BE2C (cell line): ENCODE measurements at places on chromosomes 12 and 14.

GRCh38 chr14:104477666-104478380 lies 101.7 kb upstream of the C14orf180 start:
- no peak for DNase-seq

DNA sequence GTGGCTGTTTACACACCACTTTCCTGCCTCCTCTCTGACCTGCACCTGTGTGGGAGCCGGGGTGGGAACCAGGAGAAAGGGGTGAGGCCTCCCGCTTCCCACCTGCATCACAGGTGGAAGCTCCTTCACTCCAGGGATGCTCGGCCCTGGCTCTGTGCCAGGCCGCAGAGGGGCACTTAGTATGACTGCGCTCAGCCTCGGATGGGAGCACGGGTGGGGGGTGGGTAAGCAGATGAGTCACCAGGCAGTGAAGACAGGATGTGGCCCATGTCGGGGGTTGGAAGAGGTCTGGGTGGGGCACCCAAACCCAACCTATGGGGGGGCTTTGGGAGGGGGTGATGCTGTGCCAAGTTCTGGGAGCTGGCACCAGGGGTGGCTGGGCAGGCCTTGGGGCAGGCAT lies 7.4 kb upstream of the CYP46A1 start:
- DNase-seq, result no peak

GRCh38 chr12:119783787-119784186 lies 93.3 kb downstream of the CIT start:
- no peak for DNase-seq

- peak; percentile 79 for DNase-seq
These were observed at the start of gene CDKL1 for GRCh38 chr14:50396631-50397389. TSS of gene CDKL1 (minus strand) at chr14:50396881. CDS start at chr14:50395868, 1,013 bp downstream.

DNA sequence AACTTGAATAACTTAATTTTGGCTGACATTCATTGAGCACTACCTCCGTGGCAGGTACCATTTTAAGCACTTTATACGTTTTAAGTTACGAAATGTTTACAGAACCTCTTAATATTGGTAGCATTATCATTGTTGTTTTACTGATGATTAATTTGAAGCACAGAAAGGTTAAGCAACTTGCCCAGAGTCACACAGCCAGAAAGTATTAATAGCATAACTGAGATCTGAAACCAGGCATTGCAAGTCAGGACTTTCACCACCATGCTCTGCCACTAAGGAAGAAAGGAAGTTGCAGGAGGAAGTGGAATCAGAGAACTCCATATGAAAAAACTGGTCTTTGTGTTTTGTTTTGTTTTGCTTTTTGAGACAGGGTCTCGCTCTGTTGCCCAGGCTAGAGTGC lies 28.2 kb upstream of the BCAT1 start:
- DNase-seq, result no peak

GRCh38 chr14:34220921-34221320 lies 241.1 kb downstream of the SPTSSA start:
- no peak for DNase-seq

- no peak for DNase-seq
These were observed 62.5 kb upstream of the DUSP6 start for GRCh38 chr12:89414851-89415250.

DNA sequence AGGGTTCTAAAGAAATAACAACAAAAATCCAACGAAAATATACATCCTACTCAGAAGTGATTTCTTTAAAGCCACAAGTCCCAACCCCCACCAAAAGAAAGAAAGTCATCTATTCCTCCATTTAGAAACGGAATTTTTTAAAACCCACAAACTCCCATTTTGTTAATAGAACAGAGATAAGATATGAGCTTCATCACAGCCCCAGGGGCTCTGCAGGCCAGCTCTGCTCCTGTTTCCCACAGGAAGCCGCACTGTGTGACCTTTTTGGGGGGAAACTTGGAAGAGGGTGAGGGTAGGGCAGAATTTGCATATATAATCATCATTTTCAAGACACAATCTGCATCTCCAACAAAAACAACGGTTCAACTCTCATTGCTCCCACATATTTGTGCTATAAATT lies 2.8 kb downstream of the FBXL14 start:
- DNase-seq, result no peak

- no peak for DNase-seq
These were observed 1149.5 kb downstream of the BCL11B start for GRCh38 chr14:98122527-98122926.

DNA sequence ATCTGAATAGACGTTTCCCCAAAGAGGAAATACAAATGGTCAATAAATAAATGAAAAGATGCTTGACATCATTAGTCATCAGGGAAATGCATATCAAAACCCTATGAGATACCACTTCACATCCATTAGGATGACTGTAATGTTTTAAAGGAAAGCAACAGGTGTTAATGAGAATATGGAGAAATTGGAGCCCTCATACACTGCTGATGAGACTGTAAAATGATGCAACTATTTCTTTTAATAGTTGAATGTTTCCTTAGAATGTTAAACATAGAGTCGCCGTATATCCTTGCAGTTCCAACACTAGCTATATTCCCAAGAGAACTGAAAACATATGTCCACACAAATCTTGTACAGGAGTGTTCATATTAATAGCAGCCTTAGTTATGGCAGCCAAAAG lies 133.2 kb downstream of the SLC38A4 start:
- DNase-seq, result no peak

GRCh38 chr12:111431772-111432171 lies 26.0 kb downstream of the SH2B3 start:
- DNase-seq, result no peak
